Activated CD4-positive, alpha-beta T cell treated with anti-CD3 and anti-CD28 coated beads, Interleukin-2, amount 50 U/mL, for 4 hours (primary cell): ENCODE measurements at places on chromosomes 12 and 14.

- DNase-seq, result no peak
These were observed 43.2 kb upstream of the GRIN2B start for GRCh38 chr12:14024591-14024990.

GRCh38 chr12:104011253-104011652 lies 38.7 kb downstream of the GLT8D2 start:
- no peak for DNase-seq

DNA sequence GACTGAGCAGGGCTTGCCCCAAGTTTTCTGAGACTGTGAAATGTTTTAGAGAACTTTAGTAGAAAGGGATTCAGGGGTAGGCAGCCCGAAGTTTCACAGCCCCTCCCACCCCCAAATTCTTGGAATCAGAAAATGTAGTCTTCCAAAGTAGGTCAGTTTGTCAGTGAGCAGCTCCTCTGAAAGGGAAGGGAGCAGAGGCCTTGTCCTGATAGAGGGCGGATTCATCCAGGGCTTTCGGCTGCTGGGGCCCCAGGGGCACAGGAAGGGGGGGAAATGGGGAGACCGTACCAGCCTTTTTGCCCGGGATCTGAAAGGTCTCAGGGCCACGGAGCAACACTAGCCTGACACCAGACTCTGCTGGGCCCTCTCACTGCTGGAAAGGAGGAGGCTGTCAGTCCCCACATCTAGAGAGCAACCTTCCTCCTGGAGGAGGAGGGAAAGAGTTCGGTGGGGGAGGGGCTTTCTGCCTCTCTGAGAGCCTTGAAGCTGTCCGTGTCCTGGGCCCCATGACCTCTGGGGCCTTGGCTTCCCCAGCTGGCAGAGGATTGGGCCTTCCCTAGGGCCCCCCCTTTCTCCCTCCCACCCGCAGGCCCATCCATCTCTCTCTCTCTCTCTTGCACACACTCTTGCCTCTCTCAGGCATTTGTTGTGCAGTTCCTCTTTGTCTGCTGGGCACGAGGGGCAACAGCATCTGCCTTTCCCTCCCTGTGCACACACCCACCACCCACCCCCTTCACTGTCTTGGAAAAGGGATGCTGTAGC lies at the start of gene IKZF4:
IKZF4 (plus strand) TSS at position 621 of the 762 bp plus-strand sequence. CDS start 451 bp downstream, outside the sequence.
- no peak for DNase-seq

DNA sequence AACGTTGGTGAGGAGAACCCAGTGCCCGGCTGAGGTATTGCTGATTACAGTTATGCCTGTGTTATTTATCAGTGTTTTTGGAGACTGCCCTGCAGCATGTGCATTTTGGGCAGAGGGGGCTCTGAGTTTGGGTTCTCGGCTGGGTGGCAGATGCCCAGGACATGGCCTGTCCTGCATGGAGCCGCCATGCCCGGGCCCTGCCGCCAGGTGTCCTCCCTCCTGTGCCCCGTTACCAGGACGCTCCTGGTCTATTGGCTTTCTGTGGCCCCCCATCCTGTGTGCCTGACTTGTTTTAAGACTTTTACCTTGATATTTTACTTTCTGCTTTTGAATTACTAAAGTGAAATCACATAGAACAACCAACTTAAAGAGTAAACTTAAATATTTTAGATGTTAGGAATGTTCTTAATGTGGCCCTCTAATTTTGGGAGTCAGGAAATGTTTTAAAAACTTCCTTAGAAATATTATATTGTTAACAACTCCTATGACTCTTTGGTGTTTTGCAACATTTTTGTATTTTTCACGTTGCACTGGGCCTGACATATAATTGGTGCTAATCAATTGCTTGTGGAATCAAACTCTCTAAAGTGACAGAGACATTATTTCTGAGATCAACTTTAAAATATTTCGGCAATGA lies 51.8 kb downstream of the PRIMA1 start:
- DNase-seq, result no peak

DNA sequence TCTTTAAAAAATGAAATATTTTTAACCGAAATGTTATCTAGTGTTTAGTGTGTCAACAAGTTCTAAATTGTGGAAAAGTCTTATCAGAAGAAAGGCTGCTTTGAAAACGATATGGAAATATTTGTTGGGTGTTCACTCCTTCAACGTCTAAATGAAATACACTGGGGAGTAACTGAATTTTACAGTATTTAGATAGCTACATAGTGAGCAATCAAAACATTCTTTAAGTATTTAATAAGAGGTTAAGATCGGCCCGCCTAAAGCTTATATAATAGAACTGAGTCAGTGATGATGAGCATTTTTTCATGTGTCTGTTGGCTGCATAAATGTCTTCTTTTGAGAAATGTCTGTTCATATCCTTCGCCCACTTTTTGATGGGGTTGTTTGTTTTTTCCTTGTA lies 228.3 kb downstream of the RAD51B start:
- DNase-seq, result no peak

- DNase-seq, result no peak
These were observed 43.0 kb downstream of the NCOR2 start for GRCh38 chr12:124524231-124524925.

- DNase-seq, result no peak
These were observed 527 bp upstream of the ATP23 start for GRCh38 chr12:57940915-57941164.

GRCh38 chr14:77498984-77499527 lies 440 bp upstream of the ISM2 start:
- DNase-seq, result no peak
